Daoy (cell line): ENCODE measurements at places on chromosomes 1 and 21.

- DNase-seq: no peak
Observed at GRCh38 chr1:186887203-186887602, 58.5 kb downstream of the PLA2G4A start.

GRCh38 chr1:67482733-67483482, 52.7 kb upstream of the SERBP1 start:
- DNase-seq: no peak

- no peak for DNase-seq
Observed at GRCh38 chr1:54695221-54695620, 20.4 kb upstream of the TTC4 start.

GRCh38 chr1:106536741-106537140, 519.7 kb upstream of the PRMT6 start:
- DNase-seq: no peak

DNA sequence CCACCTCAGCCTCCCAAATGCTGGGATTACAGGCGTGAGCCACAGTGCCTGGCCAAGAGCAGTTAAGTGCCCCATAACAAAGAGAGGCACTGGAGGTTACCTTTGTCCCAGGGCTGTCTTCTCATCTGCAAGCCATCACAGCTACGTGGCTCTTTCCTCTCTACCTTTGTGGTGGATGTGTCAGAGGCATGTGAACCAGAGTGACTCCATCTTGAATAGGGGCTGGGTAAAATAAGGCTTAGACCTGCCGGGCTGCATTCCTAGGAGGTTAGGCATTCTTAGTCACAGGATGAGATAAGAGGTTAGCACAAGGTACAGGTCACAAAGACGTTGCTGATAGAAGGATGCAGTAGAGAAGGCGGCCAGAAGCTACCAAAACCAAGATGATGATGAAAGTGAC, 59.4 kb upstream of the POU2F1 start:
- DNase-seq: peak; percentile 62

- DNase-seq: no peak
Observed at GRCh38 chr1:208254862-208255261, 10.7 kb upstream of the PLXNA2 start.

GRCh38 chr1:108082738-108083562, 117.2 kb downstream of the SLC25A24 start:
- DNase-seq: peak; percentile 11

- DNase-seq: no peak
Observed at GRCh38 chr1:72111662-72112061, 170.7 kb downstream of the NEGR1 start.

DNA sequence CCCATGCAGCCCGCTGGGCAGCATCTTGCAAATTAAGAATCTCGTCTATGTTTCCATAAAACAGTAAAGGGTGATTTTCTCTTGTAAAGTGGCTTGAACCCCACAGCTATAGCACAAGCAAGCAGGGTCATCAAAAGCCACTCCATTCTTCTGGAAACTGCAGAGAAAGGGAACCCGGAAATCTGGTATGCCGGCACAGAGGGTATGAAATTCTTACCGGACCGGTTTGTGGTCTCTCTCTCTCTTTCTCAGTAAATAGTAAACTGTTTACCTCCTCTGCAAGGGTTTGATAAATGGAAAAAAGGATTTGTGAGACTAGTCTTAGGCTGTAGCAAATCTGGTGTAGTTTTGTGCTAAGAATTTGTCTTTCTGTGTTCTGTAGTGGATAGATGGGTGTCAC, 2.7 kb upstream of the ADSS2 start:
- no peak for DNase-seq

DNA sequence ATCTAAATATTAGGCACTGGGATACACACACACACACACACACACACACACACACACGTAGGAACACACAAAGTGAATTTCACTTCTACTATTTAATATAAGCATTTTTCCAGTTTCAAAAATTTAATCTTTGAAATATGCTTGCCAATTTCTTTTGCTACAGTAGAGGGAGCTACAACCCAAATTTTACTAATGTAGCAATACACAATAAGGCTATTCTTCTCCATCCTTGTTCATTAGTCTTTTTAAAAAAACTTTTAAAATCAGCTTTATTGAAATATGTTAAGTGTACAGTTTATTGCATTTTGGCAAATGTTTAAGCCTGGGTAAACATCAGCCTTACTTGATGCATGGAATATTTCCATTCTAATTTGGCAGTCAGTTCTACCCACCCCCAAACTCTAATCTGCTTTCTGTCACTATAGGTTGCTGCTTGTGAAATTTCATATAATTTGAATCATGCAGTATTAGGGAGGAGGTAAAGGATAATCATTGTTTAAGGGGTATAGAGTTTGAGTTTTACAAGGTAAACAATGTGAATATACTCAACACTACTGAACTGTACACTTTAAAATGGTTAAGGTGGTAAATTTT, 93.0 kb upstream of the TENT5C start:
- DNase-seq: no peak

- DNase-seq: peak; percentile 46
Observed at GRCh38 chr1:7218210-7218832, 433.1 kb downstream of the CAMTA1 start.

- peak; percentile 71 for DNase-seq
Observed at GRCh38 chr1:93061895-93062792, 16.9 kb upstream of the MTF2 start.

GRCh38 chr1:164914208-164914607, 355.2 kb downstream of the PBX1 start:
- no peak for DNase-seq

DNA sequence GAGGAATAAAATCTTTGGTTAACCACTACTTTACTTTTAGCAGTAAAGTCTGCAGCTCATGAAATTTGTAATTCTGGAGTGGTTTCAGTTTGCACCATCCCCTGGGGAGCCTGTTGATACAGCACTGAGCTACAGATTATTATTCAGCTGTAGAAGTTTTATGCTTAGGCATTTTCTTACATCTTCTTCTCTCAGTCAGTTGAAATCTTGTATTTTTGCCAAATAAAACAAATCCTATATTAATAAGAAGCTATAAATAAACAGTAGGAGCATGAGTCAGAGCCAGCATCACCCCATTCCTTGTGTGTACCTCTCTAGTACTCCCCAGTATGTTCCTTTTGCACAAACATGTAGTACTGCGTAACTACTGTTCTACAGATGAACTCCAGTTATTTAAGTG, 118.9 kb downstream of the ATF6 start:
- DNase-seq: peak; percentile 11

- DNase-seq: peak; percentile 39
Observed at GRCh38 chr1:92118826-92119225, 38.7 kb downstream of the BTBD8 start.

GRCh38 chr1:92907949-92908684, 53.1 kb downstream of the DIPK1A start:
- peak; percentile 54 for DNase-seq

GRCh38 chr1:234529095-234529949, 50.3 kb upstream of the TARBP1 start:
- no peak for DNase-seq

DNA sequence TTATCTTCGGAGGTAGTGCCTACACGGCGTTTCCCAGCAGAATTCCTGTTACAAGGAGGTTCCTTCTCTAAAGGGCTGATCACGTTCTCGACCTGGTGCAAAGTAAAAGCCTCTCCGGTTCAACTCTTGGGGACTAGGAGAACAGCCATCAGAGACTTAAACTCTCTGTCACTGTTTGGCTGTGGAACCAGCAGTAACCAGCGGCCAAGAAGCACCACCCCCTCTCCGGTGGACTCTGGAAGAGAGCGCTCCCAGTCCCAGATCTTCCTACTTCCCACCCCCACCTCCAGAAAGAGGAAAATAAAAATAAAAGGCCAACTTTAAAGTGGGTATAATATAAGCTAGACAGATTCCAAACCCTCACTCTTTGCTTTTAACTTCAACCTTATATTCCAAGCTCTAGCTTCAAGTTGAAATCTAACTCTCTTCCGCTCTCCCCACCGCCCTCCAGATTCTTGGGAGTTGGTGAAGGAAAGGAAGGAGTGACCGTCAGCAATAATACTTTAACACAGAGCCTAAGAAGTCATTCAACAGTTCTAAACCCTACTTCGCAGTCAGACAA, 2.9 kb downstream of the BRINP3 start:
- DNase-seq: peak; percentile 6

DNA sequence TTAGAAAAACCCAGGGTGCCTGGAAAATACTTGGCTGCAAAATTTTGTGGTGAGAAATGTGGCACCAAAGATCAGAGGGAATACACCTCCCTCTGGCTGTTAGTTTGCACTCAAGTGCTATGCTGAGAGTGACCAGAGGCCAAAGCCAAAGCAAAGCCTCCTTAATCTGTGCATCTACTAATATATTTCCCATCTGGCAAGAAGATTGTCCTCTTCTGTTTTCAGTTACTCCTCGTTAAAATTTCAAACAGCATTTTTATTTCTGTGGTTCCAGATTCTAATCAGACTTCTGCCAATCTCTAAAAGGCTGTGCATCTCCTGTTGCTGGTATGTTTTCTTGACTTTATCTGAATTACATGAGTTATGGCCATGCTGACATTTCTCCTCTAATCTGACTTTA, 327.4 kb downstream of the TBX15 start:
- DNase-seq: peak; percentile 25

DNA sequence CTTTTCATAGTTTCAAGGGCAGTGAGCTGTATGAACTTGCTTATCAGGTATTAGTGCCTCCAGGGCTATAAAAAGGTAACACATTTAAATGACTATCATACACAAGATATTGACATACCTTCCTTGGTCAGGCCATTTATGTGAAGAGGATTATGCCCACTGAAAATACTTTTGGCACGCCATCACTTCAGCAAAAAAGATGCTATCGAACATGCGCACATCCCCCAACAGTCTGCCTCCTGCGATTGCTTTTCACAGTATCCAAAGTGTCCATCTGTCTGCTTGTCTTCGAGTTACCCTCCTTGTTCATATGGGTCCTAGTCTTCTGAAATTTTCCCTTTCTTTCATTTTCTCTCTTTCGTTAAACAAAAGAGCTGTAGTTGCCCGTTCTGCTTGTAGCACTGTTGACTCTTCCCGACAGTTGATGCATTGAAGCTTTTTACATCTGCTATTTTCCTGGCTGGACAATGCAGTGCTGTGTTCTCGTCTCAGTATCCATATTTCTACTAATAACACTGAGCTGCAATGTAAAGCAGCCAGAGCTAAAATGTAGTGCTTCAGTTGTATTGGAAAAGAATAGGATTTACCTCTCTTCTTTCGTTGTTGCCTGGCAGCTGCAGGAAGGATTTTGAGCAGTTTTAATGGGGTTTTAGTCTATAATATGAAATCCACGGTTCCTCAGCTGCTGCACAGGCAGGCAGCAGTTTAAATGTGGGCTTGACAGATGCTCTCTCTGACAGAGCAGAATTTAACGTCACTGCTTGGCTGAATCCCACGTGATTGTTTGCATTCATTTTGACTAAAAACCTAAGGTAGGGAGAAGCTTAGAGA, at the start of gene B3GALT2:
TSS of gene B3GALT2 (minus strand) at position 713 of the 831 bp plus-strand sequence. CDS start 5,051 bp downstream, outside the sequence.
- DNase-seq: no peak

DNA sequence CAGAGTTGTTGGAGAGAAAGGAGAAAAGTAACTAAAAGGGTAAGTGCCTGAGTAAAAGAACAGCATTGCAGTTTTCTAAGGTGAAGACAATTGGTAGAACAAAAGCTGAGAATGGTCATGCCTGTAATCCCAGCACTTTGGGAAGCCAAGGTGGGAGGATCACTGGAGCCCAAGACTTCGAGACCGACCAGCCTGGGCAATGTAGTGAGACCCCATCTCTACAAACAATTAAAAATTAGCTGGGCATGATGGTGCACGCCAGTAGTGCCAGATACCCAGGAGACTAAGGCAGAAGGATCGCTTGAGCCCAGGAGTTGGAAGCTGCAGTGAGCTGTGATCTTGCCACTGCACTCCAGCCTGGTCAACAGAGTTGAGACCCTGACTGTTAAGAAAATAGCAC, 15.2 kb upstream of the PGD start:
- no peak for DNase-seq

DNA sequence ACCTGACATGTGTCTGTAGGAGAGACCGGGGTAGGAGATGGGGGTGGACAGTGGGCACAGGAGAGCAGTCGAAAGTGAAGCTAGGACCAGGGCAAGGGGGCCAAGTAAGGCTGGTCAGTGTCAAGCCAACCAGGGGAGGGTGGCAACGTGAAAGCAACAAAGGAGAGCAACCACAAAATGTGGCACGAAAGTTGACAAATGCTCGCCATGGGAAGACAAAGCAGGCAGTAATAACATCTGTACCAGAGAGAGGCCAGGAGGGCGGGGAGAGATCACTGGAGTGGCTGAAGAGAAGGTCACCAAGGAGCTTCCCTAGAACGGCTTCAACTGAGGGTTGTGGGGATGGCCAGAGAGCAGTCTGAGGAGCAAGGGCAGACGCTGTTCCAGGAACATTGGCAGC, 17.0 kb downstream of the QSOX1 start:
- no peak for DNase-seq

GRCh38 chr1:65756616-65757015, 36.1 kb upstream of the PDE4B start:
- no peak for DNase-seq

- DNase-seq: no peak
Observed at GRCh38 chr1:92165389-92165788, 52.3 kb upstream of the C1orf146 start.

DNA sequence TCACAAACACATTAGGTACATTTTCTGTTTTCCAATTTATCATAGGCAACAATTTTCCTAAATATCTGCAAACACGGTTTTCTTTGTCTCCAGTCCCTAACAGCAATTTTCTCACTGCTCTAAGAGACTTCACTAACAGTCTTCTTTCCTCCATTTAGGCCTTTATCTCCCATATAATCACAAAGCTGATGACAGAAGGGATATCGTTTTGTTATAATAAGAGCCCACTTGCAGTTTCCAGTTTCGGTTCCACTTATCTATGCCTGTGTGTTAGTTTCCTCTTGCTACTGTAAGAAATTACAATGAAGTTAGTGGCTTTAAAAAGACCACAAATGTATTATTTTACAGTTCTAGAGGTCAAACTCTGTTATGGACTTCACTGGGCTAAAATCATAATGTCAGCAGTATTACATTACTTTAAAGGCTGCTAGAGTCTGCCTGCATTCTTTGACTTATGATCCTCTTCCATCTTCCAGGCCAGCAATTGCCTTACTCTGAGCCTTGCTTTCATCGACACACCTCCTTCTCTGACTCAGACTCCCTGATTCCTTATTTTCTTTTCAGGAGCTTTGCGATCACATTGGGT, 549.3 kb downstream of the NCAM2 start:
- no peak for DNase-seq

GRCh38 chr1:151888972-151889570, 20.2 kb downstream of the THEM4 start:
- no peak for DNase-seq

GRCh38 chr1:214476986-214477870, 74.2 kb downstream of the PTPN14 start:
- DNase-seq: peak; percentile 83
